Heart left ventricle (tissue), 16 donors: ENCODE measurements at places on chromosomes 12 and 14. TPM values are rescaled to one million over a fixed set of nuclear protein-coding genes. Genes with fewer than 3 reads are reported as not detected.

DNA sequence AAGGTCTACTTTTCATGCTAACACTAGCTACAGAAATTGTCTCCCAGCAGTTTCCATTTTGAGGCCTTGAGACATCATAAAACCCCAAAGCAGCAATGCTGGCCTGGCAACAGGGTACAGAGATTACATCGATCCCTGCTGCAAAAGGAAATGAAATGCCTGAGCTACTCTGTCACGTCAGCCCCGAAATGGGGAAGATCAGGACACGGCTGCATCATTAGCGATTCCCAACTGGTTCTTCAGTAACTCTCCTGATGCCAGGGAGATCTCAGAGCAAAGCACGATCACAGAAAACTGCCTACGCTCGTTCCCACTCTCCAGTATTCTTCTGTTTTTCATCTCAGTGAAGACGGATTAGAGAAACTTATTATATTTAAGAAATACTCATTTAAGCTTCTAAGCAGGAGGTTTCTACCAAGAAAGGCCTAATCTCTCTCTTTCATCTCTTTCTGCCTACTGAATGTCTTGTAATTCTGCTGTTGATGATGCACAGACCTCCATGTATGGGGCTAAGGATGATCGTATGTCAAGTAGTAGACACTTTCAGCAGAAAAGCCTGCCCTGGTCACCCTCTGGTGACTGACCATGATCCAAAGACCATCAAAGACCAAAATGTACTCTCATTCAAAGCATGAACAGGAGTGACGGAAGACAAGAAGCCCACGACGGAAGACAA lies 168.5 kb downstream of the RIMBP2 start:
- H3K4me1 ChIP-seq = no peaks in the 10 kb centered on the region
- no peaks in the 10 kb centered on the region for H3K36me3 ChIP-seq
- H3K27me3 ChIP-seq = no peaks in the 10 kb centered on the region
- DNase-seq = no peak

GRCh38 chr12:104733717-104734175 lies 224.3 kb downstream of the SLC41A2 start:
- no peaks in the 10 kb centered on the region for H3K36me3 ChIP-seq
- no peak for DNase-seq
- H3K4me3 ChIP-seq = no peak overlapping the region

CLSTN3 gene
- 3.7 TPM for total RNA-seq

INHBE gene
- total RNA-seq = not detected

DNA sequence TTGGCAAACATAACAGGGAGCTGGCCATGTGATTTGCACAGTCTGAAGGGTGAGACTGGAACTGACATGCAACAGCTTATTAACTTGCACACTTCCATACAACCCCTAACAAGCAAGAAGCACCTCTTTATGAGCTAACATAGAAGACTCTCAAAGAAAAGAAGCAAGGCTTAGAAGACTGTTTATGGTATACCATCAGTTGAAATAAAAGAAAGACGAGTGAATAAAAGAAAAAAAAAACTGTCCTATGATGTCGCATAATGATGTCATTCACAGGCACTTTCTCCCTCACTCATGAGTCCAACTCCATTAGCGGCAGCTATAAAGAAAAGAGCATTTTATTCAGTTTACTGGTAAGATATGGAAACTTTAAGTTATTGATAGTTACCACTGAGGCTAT lies 3.3 kb upstream of the MDM1 start:
- H3K4me3 ChIP-seq = no peak overlapping the region
- no peaks in the 10 kb centered on the region for H3K36me3 ChIP-seq
- H3K4me1 ChIP-seq = peaks cover 17% of the 10 kb centered on the region
- H3K27me3 ChIP-seq = no peaks in the 10 kb centered on the region
- H3K27ac ChIP-seq = no peak overlapping the region

GRCh38 chr12:68235576-68235975 lies 10.0 kb upstream of the IL26 start:
- DNase-seq = no peak
- no peak overlapping the region for H3K4me3 ChIP-seq
- H3K27me3 ChIP-seq = no peaks in the 10 kb centered on the region
- H3K27ac ChIP-seq = no peak overlapping the region
- H3K36me3 ChIP-seq = no peaks in the 10 kb centered on the region

DNA sequence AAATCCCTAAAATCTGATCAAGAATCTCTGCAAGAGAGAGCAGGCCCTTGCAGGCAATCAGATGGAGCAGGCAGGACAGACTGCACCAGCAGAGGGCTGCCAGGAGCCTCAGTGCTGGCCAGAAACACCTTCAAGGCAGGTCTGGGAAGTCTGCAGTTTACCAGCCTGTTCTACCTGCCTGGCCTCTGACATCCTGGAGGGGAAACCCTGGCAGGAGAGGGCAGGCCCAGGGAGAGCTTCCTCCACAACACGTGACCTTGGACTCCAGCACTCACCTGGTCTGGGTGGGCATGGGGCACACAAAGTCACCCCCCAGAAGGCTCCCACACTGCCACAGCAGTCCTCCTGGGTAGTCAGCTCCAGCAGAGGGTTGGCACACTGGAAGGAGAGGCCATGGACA lies 56.0 kb downstream of the ISCA2 start:
- peaks cover 51% of the 10 kb centered on the region for H3K4me1 ChIP-seq
- peaks cover 7% of the 10 kb centered on the region for H3K36me3 ChIP-seq
- no peak overlapping the region for H3K4me3 ChIP-seq
- H3K27ac ChIP-seq = no peak overlapping the region
- no peaks in the 10 kb centered on the region for H3K27me3 ChIP-seq

CFAP73 gene
- total RNA-seq = not detected

TMEM229B gene
- 0.69 TPM for total RNA-seq
